Cortex of kidney (tissue), 1 donor: ENCODE measurements at places on chromosomes 7 and 10.

DNA sequence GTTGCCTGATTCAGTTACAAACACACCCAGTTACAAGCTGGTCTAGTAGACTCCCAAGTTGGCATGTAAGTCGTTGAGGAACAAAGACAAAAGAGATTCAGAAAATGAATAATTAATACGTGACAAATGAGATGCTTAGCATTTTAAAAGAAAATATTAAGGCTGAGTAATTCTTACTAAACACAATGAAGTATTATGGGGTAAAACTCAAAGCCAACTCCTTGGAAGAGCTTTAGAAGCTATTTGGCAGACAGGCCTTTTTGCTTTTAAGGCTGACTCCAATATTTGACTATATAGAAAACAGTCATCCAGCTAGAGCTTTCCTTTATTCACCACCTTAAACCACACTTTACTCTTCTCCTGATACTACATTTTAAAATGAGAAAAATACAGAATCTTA, 5.4 kb downstream of the TRDMT1 start:
- DNase-seq = no peak

- DNase-seq = no peak
Measured at GRCh38 chr7:92758796-92759431, 77.5 kb downstream of the CDK6 start.

- no peak for DNase-seq
Measured at GRCh38 chr10:21401196-21401595, 124.3 kb downstream of the SKIDA1 start.

GRCh38 chr7:77501192-77501515, 35.9 kb upstream of the PTPN12 start:
- DNase-seq = no peak

DNA sequence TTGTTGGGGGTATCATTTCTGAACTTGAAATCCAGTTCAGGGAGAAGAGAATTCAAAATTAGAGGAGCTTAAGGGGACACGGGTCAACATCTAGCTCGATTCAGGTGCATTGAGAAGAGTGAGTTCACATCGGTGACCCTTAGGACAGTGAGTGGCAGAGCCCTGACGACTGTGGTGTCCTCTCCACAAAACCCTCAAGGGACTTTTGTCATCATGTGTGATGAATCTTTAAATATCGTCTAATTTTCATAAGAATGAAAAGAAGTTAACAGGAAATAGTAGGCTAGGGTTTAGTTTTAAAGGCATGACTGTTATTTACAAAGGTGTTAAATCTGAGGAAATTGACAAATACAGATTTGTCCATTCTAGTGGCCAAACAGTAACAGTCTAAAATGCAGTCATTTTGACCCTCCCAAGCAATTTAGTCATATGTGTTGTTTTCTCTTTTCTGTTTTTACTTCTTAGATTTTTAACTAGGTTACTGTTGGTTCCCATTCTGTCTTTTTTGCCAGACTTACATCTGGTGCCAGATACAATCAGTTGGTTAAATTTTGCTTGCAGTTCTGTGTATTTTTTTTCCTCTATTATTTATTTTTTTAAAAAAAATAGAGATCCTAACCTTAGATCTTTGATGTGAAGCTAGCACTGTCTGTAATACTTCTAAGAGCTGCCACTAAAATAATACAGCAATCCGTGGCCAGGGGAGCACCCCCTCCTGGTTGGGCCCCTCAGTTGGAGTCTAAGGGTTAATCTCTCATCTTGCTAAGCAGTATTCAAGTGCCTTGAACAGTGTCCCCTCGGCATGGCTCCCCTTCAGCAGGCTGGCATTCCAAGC, 34.9 kb upstream of the SH2B2 start:
- no peak for DNase-seq

- no peak for DNase-seq
Measured at GRCh38 chr7:149625947-149626392, 128.4 kb upstream of the ZNF746 start.
